Suppressor macrophage treated with lipopolysaccharide for 4 hours (primary cell): ENCODE measurements at places on chromosomes 11 and 22.

DNA sequence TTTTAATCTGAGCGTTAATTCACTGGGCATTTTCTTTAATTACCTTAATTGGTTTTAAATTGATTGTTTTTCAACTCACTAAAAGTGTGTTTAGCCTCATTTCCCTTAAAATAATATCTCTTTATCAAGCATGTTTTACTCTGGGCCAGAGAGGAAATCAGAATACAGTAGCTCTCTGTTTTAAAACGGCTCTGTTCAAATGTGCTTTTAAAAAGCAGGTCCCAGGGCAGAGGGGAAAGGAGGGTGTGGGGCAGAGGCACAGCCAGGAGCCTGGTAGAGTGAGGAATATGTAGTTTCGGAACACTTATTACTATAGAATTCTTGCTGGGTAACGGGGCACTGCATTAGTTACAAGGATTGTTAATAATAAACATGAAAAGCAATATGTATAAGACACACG, 47.6 kb downstream of the FBXO7 start:
- DNase-seq, result no peak

- DNase-seq, result no peak
Observed at GRCh38 chr11:92296138-92296515, 71.5 kb downstream of the FAT3 start.

DNA sequence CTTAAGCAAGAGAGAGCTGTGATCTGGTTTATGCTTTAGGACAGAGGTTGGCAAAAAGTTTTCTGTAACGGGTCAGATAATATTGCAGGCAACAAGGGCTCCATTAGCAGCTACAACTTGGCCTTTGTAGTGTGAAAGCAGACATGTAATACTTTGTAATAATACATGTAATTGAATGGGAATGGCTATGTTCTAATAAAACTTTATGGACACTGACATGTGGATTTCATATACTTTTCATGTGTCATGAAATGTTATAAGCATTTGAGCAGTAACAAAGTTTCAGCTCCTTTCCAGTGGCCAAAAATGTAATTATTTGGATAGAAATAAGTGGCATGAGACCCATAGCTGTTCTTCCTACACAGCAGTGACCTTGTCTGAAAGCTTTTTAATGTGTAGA, 3.1 kb downstream of the DYNC2H1 start:
- DNase-seq, result no peak

GRCh38 chr11:36238881-36239280, 50.3 kb downstream of the COMMD9 start:
- DNase-seq, result no peak

GRCh38 chr22:49102367-49102766, 725.3 kb downstream of the BRD1 start:
- no peak for DNase-seq
